ENCODE measurements at places on chromosomes 2 and 18.

- no peak for DNase-seq
These were observed 248.5 kb upstream of the RND3 start for GRCh38 chr2:150735894-150736498.

DNA sequence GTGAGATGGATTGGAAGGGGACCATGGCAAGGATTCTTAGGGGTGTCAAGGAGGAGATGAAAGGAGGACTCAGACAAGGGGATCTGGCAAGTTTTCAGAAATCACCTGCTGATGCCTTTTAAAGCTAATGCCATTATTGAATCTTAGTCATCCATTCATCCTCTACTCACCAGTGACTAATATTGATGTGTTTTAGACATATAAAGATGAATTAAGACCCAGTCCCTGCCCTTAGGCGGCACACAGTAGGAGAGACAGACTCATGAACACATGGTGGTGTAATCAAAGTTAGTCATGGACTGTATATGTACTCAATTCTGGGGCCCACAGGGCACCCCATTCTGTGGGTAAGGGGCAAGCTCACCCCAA lies 56.5 kb upstream of the ATL2 start:
- DNase-seq: no peak

DNA sequence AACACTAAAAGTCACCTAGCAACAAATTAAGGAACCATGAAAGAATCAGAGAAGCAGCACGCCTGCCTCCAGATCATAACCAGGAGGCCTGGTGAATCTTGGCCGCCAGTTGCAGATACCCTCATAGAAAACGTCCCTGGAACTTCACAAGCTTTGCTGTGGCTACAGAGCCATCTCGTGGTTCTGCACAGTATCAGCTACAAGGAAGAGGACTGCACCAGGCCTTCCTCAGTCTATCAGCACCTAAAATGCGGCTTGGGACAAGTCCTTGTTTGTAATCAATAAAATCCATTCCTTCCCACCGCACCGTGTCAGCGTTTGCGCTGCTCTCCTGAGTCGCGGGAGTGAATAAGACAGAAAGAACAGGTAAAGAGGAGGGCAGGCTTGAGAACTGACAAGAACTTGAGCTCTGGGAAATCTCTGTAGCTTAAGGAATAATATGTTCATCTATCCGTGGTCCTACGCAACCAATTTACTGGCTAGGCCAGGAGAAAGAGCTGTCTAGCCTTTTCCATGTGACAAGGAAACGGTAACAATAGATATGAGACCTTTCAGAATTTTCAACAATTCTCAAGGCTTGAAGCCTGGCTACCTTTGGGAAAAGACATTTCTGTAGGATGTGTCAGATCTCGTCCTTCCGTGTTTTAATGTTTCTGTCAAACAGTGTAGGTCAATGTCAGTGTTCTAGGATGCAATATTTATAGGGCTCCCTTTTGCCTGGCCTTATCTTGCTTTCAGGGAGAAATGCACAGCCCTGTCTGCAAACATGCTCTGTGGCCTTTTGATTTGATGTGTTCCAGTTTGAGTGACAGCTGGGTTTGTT lies 128.5 kb upstream of the RAB12 start:
- no peak for DNase-seq

DNA sequence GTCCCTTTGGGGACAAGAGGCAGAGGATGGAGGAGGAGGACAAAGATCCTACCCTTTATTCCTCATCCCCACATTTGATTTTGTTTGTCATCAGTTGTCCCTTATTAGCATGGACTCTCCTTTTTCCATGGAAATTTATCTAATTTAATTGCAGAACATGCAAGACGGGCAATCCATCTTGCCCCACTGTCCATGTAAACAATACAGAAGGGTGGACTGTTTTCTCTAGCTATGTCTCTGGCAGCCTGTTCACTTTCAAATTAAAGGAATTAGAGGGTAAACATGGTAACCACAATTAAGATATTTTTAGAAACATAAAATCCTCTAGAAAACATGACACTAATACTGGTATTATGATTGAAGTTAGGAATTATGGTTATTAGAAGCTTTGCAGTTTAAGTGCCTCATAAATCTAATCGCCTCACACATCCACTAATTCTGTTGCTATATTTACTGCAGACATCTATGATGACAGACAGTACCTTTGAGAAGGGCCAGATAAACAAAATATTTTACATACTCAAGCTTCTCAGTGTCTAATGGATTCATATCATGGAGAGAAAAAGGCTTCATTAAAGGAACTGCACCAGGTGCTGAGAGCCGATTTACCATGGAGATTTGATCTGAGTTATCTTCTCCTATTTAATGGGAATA lies 215.5 kb downstream of the LNPK start:
- DNase-seq: no peak

GRCh38 chr2:96951125-96951654 lies 35.2 kb downstream of the FAM178B start:
- peak; percentile 79 for DNase-seq

GRCh38 chr2:234595829-234596228 lies 98.9 kb upstream of the ARL4C start:
- DNase-seq: no peak

- no peak for DNase-seq
These were observed 2.2 kb downstream of the CAVIN2 start for GRCh38 chr2:191844706-191845105.

GRCh38 chr2:128779301-128780095 lies 460.8 kb upstream of the HS6ST1 start:
- DNase-seq: no peak

DNA sequence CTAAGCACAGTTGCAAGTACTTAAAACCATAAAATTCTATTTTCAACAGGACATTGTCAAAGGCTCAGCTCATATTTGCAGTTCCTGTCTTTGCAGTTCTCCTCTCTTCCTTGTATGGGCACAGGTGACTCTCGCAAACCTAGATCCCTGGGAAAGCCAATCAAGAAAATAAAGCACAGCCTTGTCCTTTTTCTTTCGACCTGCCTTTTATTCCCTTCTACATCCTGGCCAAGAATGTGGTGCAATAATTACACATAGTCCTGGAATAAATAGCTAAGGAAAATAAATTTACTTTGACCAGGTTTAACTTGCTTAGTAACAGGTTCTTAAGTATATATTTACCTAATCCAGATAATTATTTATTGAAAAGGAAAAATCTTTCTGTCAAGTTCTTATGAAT lies 20.2 kb downstream of the ATG16L1 start:
- no peak for DNase-seq

- DNase-seq: no peak
These were observed 159.6 kb upstream of the NOSTRIN start for GRCh38 chr2:168642873-168643272.

DNA sequence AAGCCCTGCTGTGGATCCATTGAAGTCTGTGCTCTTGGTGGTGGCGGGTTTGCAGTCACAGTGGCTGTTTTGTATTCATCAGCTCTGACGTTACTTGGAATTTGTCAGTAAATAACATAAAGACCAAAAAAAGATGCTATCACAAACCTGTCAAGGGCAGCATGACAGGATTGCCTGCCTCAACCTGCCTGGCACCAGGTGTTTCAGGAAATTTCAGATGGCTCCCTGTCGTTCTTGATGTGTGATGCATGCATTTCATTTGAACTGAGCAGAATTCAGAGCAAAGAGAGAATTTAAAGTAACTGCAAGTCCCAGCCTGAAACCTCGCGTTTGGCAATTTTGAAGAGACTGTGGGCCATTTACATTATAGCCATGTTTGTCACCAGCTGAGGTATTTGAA lies 50.3 kb upstream of the EPC2 start:
- no peak for DNase-seq

DNA sequence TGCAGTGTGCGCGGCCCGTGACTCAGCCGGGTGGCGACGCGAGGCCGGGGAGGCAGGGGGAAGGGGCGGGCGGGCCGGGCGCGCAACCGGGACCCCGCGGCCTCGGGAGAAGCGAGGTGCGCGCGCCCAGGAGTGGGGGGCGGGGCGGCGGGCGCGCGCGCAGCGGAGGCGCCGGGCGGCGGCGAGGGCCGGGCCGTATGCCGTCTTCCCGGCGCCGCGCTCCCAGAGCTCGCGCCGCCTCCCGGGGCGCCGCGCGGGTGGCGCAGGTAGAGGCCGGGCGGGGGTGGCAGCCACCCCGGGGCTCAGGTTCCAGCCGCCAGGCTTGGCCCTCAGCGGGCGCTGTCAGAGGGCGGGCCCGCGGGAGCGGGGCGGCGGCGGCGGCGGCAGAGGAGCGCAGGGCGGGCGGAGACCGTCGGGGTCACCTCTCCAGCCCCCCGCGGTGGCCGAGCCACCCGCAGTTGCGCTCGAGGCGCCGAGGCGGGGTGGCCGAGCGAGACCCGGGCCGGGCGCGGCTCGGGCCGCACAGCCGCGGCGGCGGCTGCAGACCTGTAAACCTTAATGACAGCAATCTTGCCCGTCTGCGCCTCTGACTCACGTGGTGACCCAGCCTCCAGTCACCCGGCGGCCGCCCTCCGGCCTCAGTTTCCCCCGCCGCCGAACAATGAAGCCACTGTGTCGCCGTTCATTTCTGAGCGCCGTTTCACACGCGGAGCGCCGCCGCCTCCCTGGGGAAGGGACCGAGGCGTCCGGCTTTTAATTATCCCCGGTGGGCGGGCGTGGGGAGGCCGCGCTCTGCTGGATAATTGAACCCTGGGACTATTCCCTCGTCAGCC lies 25.3 kb upstream of the SMAD7 start:
- DNase-seq: peak; percentile 91

GRCh38 chr18:11002277-11002676 lies 147.1 kb downstream of the PIEZO2 start:
- DNase-seq: no peak
